Daoy (cell line): ENCODE measurements at places on chromosomes 4 and X.

DNA sequence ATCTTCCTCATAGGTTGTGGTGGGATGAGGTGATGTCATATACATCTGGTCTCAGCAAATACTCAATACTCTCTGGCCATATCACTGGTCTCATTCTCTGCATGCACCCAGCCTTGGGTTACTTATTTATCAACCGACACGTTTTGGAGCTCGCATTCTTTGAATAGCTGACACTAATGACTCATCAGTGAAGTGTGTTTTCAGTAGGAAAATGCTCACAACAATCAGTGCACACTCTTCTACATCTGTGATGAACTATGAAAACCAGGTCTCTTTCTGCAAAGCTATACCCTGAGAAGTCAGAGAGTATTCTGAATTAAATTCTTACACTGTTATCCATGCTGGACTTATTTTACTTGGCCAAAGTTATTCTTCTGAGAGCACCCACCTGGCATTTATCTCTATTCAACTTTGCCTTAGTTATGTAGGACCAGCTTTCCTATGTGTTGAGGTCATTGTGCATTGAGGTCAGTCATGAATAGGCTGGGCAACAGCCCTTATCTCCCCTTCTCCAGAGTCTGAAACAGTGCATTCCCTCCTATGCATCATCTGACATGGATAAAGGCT is 58.7 kb upstream of the DHX15 start:
- DNase-seq, result peak; percentile 64

DNA sequence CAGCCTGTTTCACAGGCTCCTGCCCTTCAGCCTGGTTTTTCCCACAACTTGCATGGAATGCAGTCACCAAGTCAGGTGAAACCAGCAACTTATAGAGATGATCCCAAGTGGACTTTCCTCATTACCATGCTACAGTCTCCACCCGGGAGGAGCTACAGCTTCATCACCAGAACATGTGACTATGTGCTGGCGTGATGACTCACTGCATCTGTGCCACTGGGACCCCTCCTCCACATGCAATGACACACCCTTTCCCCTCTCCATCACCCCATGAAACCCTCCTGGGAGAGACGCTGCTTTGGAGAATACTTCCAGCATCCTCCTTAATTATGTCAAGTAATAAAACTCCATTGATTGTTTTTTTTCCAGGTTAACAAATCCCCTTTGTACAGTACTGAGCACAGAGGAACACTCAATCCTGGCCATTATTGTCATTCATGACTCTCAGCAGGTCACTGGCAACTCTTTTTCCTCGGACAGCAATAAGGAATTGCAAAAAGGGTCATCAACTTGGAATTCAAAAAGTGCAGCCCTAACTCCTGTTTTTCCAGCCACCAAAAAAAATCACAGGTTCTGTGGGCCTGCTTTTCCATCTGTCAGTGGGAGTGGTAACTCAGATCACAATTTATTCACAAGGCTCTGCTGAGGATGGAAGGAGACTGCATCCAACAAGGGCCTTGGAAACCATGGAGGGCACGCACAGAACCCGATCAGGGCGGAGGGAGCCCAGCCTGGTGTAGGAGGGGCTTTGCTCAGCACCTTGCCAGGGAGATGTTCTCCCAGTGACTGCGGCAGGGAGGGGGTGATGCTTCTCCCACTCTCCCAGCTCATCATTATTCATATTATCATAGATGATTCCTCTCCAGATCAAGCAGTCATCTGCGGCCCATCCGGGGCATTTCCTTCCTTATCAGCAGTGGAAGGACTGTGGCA is 17.4 kb downstream of the QDPR start:
- DNase-seq, result peak; percentile 85

DNA sequence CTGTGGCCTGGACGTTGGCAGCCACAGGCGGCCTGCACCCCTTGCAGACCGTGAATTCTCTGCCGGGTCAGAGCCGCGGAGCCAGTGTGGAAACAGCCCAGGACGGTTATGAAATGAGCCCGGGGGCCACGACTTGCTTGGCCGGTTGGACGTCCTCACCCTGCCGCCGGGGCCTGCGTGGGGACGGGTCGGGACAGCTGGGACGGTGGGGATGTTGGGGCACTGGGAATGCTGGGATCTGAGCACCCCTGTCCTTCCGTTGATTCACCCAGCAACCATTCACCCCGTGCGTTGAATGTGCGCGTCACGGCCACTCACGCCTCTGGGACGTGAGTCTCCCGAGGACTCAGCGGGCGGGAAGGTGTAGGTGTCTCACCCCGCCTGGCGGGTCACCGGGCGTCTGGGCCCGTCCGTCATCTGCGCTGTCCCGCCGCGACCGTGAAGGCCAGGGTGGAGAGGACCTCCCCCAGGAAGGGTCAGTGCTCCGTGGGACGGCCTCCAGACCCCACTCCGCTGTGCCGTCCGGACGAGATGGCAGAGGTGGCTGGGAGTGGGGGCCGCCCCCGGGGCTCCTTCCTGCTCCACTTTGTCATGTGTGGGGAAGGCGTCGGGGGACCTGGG is 4.5 kb upstream of the PLCXD1 start:
- peak; percentile 13 for DNase-seq

GRCh38 chrX:76026751-76027150 is 146.1 kb upstream of the PBDC1 start:
- DNase-seq, result no peak

- no peak for DNase-seq
Measured at GRCh38 chr4:73429118-73429517, 6.9 kb upstream of the AFP start.

- DNase-seq, result peak; percentile 10
Measured at GRCh38 chrX:1700757-1701156, 85.9 kb downstream of the ASMT start.

GRCh38 chrX:129632443-129632842 is 22.3 kb downstream of the APLN start:
- DNase-seq, result peak; percentile 44

- DNase-seq, result no peak
Measured at GRCh38 chr4:2172627-2173231, 69.2 kb downstream of the HAUS3 start.

- no peak for DNase-seq
Measured at GRCh38 chr4:65139998-65140397, 530.3 kb downstream of the EPHA5 start.

- DNase-seq, result peak; percentile 88
Measured at GRCh38 chrX:53882331-53882730, 161.9 kb downstream of the PHF8 start.

DNA sequence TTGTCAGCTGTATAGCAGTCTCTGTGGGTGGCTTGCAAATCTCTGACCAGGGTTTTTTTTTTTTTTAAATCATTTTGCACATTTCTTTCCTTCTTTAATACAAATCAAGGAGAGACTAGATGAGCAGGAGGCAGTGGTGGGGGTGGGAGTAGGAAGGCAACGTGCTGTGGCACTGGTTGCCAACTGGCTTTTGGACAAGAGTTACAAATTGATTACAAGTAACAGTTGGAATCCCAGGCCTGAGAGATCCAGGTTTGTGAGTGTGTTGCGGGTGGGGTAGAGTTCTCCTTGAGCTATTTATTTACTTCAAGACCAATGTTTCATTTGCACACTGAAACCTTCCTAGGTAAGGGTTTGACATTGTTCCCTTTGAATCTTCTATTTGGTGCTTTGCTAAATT is 325.3 kb downstream of the AFF2 start:
- no peak for DNase-seq

- DNase-seq, result no peak
Measured at GRCh38 chr4:76811604-76812412, 86.1 kb downstream of the SOWAHB start.

- DNase-seq, result no peak
Measured at GRCh38 chrX:107741404-107741790, 34.2 kb downstream of the TSC22D3 start.

DNA sequence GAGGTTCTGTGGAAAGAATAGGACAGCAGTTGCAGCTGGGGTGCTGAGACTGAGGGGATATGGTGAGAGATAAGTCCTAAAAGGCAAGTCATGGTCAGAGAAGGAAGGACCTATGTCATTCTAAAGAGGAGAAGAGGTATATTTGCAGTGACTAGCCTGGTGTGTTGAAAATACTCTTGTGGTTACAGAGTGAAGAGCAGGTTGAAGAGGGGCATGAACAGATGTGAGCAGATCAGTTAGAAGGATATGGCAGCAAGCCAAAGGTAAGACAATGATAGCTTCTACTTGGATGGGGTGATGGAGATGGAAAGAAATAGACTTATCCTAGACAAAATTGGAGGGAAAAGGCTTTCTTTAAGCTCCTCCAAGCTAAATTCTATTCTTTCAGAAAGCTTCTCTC is 469.8 kb upstream of the CPEB2 start:
- no peak for DNase-seq

DNA sequence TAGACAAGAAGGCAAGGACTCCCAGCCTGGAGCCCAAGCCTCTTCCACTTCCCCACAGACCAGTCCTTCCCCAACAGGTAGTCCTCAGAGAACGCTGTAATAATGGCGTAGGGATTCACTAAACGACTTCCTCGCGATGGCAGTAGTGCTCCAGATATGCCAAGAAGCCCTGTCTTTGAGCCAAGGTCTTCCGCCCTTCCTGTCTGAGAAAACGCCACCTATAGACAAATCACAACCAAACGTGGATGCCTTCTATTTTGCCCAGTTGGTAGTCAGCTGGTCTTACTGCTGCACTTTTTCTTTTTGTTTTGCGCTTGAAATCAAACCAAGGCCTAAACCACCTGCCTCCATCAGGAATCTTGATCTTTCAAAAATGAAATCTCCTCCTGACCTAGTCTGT is 203.3 kb downstream of the OR13H1 start:
- no peak for DNase-seq

DNA sequence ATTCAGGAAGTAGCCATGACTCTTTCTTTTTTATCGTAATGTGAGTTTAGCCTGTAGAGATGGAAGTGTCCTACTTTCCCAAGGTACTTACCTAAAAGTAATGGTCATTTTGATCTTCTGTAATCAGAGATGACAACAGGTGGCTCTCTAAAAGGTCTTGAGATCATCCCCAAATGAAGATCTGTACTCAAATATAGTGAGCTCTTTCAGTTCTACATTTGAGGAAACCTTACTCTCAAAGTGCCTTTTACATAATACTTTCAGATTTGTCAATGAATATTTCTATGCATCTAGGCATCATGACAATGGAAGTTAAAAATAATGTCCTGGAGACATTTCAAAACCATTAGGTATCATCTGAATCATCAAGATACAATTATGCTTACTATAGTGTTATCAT is 17.2 kb upstream of the MND1 start:
- DNase-seq, result no peak

DNA sequence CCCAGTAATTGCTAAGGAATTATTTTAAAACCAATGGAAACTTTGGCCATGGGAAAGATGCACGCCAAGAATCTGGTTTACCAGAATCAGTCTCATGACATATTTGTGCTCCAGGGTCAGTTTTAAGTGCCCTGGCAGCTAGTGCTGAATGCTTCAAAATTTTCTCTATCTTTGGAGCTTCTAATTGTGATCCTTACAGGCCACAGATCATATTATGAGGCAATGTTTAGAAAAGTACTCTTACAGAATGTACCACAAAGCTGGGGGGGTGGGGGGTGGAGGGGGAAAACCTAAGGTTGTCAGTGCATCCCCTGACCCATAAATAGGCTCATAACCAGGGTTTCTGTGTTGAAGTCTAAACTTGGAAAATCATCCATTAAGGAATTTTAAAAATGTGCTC is 514.5 kb downstream of the INPP4B start:
- DNase-seq, result no peak

- DNase-seq, result no peak
Measured at GRCh38 chr4:163587867-163588266, 93.4 kb downstream of the TMA16 start.

- no peak for DNase-seq
Measured at GRCh38 chr4:39522068-39522467, 5.2 kb downstream of the UGDH start.

- no peak for DNase-seq
Measured at GRCh38 chr4:95231681-95232080, 317.1 kb downstream of the UNC5C start.
